ENCODE measurements at places on chromosomes 11 and 22. TPM values are rescaled to one million over a fixed set of nuclear protein-coding genes. Genes with fewer than 3 reads are reported as not detected.

GRCh38 chr11:111372538-111372937 is 6.5 kb downstream of the POU2AF1 start:
- no peak for DNase-seq

DNA sequence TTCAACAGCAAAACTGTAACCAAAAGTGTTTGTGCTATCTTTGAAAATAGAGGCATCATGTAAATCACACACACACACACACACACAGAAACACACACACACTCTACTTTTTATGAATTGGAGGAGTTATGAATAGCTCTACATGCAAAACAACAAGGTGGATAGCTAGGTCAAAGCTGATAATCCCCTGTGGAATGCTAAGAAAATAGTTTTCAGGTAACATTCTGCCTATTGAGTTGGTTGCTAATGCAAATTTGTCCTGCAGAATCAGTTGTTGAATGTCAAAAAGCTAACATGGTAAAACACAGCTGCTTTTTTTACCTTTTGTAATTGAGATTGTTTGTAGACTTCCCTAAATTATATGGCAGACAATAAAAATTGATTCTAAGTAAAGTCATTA is 1658.4 kb upstream of the RAG2 start:
- no peak for DNase-seq

DNA sequence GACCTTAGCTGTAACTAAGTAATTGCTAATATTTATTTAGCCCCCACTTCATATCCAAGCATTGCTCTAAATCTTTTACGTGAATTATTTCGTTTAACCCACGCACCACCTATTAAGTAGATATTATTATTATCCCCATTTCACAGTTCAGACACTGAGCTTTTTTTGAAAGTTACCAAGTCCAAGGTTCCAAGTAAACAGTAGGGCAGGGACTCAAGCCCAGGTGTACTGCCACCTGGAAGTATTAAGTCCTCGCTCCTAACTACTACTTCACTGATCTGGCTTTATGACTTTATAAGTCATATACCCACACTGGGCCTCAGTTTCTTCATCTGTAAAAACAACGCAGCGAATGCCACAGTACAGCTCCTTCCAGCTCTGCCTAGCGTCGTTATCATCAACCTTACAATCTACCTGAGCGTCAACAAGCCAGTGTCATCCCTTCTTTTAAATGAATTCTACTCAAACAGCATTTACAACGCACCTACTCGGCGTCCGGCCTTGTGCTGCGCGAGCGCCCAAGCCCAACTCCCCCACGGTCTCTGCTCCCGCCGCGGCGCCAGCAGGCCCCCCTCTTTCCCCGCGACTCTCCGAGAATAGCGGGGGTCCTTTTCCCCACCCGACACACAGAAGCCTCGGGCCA is 624 bp downstream of the TMEM41B start:
- DNase-seq = no peak

- no peak for DNase-seq
Observed at GRCh38 chr11:10641177-10641911, 52.2 kb downstream of the IRAG1 start.

GRCh38 chr11:35541621-35542375 is 16.4 kb upstream of the PAMR1 start:
- DNase-seq = no peak

DNA sequence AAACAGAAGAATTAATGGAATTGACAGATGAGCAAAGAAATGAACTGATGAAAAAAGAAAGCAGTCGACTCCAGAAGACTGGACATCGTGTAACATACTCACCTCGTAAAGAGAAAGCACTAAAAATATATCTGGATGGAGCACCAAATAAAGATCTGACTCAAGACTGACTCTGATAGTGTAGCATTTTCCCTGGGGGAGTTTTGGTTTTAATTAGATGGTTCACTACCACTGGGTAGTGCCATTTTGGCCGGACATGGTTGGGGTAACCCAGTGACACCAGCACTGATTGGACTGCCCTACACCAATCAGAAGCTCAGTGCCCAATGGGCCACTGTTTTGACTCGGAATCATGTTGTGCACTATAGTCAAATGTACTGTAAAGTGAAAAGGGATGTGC is 52.4 kb downstream of the DKK3 start:
- no peak for DNase-seq

The PAMR1 gene
- total RNA-seq = 14.5 TPM

The DDX17 gene
- 195 TPM for total RNA-seq

The PDXP gene
- total RNA-seq = 21.4 TPM

Measured in Right ventricle myocardium inferior (tissue), 1 donor.